ENCODE measurements at places on chromosomes 4 and X.

DNA sequence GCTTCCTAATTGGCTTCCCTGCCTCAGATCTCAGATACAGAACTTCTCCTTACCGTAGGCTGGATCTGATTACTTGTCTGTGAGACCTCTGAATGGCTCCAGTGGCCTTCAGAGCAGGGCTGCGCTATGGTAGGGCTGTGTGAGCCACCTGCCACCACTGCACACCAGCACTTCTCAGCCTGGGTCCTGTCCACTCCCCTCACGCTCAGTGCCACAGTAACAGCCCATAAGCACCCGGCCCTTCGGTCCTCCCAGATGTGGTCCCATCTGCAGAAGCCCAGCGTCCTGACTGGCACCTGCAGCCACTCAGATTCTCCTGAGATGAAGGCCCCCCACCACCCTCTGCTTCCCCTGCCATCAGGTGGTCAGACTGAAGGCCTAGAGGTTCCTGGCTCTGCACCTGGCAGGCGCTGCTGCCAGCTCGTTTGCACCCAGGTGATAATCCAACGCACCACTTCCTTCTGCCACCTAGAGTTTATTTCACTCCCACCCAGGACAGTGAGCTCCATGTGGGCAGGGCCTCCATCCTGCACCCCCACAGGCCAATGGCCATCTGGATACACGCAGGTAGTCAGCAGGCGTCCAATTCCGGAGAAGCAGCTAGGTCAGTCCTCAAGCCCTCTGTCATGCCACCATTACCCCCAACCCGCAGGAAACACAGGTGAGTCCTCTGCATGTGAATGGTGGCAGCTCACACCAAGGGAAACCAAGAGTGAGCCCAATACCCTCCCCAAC is 5.4 kb downstream of the WDR1 start:
- no peak for DNase-seq

GRCh38 chrX:25019707-25020390 is 4.1 kb upstream of the ARX start:
- DNase-seq = no peak

DNA sequence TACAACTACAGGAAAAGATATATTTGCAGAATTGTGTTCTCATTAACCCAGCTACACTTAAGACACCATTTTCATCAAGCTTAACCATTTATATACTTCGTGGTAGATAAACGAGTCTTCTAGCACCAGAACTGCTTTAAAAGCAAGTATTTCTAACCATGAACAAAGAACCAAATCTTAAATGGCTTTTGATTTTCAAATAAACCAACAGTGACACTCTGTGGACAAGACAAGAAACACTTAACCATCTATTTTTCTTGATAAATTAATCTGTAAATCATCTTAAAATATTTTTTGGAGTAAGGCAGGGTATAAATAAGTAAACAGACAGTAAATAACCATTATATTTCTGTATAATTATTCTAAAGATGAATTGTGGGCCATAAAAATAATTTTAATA is 10.2 kb downstream of the BEND2 start:
- DNase-seq = no peak

DNA sequence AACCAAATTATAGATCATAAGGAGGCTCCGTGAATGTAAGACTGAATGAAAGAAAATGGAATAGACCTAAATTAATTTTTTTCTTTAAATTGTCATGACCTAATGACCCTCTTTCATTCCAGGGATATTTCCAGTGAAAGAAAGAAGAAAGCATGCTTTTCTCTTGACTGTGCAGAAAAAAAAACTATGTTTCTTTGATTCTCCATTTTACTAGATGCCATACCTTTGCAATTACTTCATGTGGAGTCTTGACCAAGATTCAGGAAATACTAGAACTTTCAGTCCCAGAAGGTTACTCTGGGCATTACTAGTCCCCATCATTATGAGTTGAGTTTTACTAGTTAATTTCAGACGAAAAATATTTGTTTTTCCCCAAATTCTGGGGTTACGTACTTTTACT is 6.4 kb upstream of the COMMD8 start:
- DNase-seq = no peak

DNA sequence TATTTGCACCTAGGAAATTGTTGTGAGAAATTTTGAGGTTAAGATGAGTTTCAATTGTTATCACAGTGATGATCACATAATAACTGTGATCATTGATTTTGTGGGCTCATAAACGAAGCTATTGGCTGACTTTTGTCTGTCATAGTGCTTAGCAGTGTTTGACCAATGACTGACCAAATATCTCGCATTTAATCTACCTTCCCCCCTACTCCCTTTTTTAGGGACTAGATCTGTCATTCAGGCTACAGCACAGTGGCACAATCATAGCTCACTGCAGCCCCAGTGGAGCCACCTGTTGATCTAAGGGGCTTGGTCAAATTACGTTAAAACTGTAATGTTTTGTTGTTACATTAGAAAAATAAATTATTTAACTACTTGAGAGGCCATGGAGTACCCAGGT is 1.5 kb downstream of the FUNDC2 start:
- DNase-seq = no peak

- DNase-seq = no peak
Measured at GRCh38 chr4:43766648-43767047, 682.0 kb downstream of the KCTD8 start.

DNA sequence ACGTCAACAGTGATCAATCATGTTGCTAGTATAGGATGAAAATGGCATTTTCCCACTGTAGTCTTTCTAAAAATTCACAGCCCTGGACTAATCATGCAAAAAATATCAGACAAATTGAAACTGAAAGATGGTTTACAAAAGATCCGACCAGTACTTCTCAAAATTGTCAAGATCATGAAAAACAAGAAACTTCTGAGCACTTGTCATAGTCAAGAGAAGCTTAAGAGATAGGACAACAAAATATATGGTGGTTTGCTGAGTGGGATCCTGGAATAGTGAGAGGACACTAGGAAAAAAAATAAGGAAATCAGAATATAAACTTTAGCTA is 101.1 kb downstream of the NAA11 start:
- no peak for DNase-seq

DNA sequence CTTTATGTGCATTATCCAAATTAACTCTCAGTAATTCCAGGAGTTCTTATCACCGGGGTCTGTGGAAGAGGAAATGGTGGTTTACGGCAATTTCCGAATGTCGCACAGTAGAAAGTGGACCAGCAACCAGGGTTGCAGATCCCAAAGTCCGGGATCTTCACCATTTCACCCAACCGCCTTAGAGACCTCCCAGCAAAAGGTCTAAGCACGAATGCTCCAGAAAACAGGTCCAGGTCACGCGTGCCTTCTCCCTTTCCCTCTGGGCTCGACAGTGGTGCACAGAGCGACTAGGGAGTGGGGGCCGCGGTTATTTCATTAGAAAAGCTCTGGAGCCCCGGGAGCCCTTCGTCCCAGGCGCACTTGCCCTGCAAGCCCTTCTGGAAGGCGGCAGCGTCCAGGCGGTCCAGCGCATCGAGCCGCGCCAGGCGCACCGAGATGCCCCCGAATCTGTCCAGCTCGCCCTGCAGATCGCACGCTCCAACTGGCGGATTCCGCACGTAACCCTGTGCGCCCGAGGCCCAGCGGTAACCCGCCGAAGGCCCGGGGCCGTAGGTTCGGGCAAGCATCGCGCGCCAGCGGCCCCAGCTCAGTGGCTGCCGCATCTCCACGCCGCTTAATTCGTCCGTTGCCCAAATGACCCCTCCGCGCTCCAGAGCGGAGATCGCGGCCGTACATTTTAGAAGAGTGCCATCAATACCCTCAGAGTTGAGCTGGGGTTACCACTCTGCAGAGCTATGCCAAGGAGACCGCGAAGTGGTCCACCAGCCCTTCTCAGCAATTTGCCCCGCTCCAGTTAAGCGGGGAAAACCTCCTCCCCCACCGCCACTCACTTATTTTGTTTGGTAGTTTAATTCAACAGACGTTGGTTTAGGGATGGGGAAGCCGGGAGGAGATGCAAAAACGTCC is at the start of gene NUDT6:
Gene NUDT6, minus strand, starts transcription at position 627 of the 906 bp plus-strand sequence. Its CDS starts 25 bp downstream, at position 602.
- peak; percentile 13 for DNase-seq

DNA sequence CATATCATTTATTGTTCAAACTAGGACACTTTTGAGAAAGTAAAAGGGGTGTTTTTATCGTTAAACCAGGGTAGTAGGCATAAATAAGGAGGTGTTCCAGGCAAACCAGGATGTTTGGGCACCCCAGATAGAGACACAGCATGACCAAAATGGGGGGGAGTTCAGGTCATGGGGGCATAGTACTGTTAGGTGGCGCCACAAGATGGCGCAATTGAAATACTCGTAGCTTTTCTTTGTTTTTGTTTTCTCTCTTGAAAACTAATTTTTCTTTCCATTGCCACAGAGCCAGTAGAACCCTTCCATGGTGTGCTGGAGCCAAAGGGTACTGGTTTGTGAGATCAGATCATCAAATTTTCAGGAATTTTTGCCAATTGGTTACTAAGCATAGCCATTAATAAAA is 283.4 kb downstream of the BCOR start:
- no peak for DNase-seq

DNA sequence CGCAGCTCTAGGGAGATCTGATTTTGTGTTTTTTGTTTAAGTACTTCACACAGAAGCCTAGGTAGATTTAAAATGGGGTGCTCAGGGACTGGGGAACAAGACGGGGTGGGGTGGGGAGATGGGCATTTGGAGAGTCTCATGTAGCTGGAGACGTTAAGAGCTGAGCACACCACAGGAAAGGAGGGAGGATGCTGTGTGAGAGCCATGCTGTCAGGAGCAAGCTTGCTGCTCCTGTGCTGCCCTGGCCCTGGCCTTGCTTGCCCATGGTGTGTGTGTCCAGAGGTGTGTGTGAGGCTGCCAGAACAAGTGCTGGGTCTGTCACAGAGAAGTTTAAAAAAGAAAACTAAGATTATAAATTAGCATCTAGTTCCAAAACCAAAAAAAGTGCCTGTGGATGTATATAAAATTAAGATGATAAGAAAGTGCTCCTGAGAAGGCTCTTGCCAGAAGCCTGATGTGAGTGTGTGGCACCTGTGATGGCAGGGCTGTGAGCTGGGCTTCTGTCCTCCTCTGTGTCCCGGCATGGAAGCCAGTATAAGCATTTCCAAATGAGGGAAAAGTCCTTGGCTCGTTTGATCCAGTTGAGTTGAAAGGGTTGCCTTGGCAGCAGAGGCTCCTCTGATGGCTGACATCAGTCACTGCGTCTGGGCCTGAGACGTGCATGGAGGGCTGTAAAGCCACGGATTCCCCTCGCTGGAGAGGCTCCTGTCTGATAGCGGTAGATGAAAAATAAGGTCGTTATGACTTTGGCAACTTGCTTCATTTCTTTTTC is 63.5 kb downstream of the NELFA start:
- no peak for DNase-seq

DNA sequence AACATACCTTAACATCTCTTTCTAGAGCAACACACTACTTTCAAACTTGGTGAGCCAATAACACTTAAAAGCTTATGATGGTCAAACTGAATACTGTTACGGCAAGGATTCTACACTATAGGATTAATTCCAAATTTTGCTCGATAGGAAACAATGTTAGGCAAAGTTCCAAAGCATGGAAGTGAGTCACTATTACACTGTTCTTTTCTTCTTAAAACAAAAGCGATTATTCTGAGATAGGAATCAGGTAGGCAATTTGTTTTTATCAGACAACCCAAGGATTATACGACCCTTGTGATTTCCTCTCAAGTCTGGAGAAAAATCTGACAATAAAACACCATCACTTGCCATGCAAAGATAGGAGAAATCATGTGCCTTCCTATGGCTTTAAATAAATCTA is 81.5 kb downstream of the HUWE1 start:
- no peak for DNase-seq

DNA sequence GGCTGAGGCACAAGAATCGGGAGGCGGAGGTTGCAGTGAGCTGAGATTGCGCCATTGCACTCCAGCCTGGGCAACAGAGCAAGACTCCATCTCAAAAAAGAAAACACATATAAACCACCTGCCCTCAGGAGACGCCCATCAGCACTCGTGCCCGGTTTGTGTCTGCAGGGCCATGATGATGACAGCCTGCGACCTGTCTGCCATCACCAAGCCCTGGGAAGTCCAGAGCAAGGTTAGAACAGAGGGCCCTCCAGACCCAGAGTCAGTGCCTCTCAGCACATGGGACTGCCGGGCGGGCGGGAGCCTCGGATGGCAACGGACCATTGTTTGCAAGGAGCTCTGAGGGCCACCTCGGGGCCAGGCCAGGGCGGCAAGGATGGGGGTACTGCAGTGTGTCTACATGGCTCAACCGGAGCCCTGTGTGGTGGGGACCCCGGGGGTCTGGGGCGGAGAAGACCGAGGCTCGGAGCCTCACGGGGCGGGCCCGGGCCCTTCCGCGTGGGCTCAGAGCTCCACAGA is 9.3 kb downstream of the ATP5ME start:
- DNase-seq = no peak

DNA sequence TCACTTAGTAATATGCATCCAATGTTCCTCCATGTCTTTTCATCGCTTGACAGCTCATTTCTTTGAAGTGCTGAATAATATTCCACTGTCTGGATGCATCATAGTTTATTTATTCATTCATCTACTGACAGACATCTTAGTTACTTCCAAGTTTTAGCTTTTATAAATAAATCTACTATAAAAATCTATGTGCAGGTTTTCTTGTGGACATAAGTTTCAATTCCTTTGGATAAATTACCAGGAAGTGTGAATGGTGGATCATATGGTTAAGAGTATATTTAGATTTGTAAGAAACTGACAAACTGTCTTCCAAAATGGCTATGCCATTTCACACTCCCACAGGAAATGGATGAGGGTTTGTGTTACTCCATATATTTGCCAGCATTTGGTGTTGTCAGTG is 1392.9 kb upstream of the PABPC4L start:
- no peak for DNase-seq

DNA sequence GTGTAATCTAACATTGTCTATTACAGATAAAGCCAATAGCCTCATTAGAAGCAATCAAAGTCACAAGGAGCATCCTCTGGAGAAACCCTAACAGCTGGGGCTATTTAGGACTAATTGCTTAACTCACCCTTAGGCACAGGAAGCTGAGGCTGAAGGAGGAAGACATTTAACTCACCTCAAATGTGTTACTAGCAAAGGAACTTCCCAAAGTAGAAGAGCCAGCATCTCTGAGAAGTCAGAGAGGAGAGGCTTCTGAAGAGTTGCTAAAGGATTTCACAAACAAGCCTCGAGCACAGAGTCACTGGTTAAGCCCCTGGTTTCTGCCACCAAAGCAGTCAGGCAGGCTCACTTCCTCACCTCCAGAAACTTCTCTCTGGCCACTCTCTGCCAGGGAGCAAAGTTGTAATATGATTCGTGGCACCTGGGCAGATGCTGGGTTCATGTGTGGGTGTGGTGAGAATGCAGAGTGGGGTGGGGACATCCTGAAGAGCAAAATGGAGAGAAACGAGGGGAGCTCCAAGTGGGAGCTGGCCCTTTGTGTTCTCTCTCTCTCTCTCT is 201.3 kb downstream of the HS6ST2 start:
- no peak for DNase-seq

Data from stimulated activated CD4-positive, alpha-beta T cell treated with anti-CD3 and anti-CD28 coated beads, Interleukin-1b, Interleukin-23, amount 100 ng/mL, for 24 hours (primary cell).